ENCODE measurements at places on chromosomes 5 and 9. TPM values are rescaled to one million over a fixed set of nuclear protein-coding genes. Genes with fewer than 3 reads are reported as not detected.

DNA sequence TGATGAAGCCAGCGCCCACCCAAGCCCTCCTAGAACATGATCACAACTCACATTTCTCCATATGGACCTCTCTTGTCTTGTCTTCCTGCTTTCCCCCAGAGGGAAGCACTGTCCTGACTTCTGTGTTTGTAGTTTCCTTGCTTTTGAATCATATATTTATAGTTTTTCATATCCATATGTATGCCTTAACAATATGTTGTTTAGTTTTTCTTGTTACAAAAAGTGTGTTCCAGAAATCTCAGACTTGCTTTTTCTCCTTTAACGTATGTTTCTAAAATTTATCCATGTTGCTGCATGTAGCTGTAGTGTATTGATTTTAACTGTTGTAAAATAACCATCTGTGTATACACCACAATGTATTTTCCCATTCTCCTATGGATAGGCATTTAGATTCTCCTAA lies 182.0 kb upstream of the SMIM23 start:
- no peak for DNase-seq

DNA sequence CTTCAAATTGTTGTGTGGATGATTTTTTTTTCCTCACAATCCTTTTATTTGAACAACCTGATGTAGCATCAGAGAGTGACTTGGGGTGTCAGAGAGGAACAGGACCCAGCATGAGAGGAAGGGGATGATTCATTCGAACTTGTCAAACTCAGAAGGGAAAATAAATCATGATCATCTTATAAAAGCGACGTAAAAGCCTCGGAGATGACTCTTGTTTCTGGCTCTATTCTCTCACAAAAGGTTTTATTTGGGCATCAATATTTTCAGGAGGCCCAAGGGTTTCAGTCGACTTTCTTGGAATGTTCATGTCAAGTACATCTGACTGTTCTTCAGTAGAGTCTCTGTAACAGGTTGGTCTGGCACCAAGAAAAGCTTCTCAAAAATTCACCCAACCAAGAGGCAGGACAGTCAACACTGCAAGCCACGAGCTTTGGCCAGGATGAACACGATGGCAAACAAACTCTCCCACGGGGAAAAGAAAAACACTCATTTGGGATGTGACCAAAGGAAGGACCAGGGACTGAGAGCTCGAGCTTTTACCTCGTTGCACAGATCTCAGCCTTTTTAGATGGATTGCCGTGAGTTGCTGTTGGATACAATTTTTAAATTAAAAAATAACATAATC lies 55.1 kb downstream of the ANKH start:
- no peak for DNase-seq

DNA sequence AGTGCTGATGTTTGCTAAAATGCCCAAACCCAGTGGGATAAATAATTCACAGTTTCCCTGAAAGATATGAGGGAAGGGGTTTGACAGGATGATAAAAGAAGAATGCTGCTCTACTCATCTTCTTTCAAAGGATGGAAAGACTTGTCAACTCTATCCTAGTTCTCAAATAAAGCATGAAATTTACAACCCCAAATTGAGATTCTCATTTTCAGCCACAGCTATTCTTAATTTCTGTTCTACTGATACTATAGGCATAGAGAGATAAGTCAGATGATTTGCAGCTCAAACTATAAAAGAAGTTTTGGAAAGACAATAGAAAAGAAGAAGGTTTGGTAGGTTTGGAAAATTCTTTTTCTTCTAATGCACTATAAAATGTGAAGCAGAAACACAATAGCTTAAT lies 542.6 kb downstream of the CSNK1G3 start:
- no peak for DNase-seq

- DNase-seq, result peak; percentile 88
These were observed 388 bp downstream of the ANKS6 start for GRCh38 chr9:98795970-98796363.

DNA sequence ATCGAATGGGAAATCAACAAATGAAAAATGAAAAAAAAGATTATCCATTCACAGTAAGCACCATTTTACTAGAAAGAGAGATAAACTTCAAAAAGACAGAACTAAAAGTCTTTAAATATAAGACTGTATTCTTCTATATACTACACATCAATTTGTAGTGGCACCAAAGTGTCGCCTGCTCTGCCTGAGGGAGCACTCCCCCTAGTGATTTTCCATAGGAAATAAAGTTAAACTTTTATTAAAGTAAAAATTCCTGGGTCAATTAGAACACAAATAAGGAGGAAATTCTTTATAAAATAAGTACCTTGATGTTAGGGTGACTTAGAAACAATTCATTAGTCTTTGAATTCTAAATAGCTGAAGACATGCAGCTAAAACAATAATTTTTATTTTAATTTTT lies 9.7 kb downstream of the RAD1 start:
- DNase-seq, result no peak

The DPYSL3 gene
- total RNA-seq, result 40.7 TPM

GRCh38 chr9:85310573-85310972 lies 431.2 kb downstream of the AGTPBP1 start:
- DNase-seq, result no peak

The FOXD4L3 gene
- not detected for total RNA-seq

The FOXI1 gene
- not detected for total RNA-seq

The MACIR gene
- 7.7 TPM for total RNA-seq

The PCDHGA4 gene
- total RNA-seq, result 2.7 TPM

DNA sequence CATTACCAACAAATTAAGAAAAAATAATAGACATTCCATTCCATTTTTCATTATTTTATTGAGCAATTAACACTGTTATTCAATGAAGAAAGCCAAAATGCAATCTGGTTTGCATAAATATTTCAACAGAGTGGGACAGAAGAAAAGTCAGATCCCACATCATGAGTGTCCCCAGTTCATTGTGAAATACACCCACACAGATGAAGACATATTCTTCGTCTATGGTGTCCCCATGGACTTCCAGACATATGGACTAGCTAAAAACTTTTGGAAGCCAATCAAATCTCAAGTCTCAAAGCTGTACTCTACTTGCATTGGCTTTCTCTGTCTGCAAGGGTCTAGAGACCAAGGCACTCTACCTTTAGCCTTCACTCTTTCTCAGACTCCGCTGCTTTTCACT lies 194.3 kb downstream of the SEMA5A start:
- no peak for DNase-seq

The FLT4 gene
- total RNA-seq, result 40.5 TPM

DNA sequence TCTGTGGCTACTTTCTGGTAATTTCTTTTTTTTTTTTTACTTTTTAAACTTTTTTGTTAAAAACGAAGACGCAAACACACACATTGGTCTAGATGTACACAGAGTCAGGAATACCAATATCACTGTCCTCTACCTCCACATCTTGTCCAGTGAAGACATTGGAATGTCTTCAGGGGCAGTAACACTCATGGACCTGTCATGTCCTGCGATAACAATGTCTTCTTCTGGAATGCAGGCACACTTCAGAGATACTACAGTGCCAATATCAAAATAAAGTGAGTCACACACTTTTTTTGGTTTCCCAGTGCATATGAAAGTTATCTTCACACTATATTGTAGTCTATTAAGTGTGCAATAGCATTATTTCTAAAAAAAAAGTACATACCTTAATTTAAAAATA lies 175.9 kb downstream of the ARRDC3 start:
- no peak for DNase-seq

GRCh38 chr5:171907725-171908343 lies 98.6 kb downstream of the FBXW11 start:
- DNase-seq, result no peak

GRCh38 chr9:136634904-136635303 lies 27.8 kb upstream of the EGFL7 start:
- no peak for DNase-seq

The PCDHGB6 gene
- total RNA-seq, result 5.2 TPM

DNA sequence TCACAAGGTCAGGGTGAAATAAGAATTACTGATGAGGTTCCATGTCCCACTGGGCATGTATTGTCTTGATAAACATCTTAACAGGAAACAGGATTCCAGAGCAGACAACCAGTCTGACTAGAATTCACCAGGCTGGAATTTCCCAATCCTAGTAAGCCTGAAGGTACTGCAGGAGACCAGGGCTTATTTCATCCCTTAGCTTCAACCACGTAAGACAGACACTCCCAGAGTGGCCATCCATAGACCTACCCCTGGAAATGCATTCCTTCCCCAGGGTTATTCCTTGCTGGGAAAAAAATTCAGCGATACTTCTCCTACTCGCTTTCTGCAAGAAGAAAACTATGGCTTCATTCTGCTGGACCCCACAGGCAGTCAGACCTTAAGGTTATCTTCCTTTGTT lies 785.4 kb downstream of the NR2F1-AS1 start:
- DNase-seq, result no peak

DNA sequence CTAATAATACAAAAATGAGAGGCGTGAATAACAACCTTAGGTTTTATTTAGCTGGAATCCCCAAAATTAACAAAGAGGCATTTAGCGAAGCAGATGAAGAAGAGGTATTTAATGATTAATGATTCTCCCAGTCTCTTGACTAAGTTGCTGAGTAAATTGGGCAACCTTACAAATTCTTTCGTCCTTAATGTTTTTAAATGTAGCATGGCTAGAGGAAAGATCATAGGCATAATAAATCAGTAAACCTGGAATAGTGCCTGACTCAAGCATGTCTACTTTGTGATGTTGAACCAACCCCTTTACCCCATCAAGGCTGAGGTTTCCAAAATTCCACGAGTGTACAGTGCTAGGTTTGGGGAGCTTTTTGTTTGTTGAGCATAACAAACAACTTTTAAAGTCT lies 7.9 kb downstream of the BHMT start:
- no peak for DNase-seq

DNA sequence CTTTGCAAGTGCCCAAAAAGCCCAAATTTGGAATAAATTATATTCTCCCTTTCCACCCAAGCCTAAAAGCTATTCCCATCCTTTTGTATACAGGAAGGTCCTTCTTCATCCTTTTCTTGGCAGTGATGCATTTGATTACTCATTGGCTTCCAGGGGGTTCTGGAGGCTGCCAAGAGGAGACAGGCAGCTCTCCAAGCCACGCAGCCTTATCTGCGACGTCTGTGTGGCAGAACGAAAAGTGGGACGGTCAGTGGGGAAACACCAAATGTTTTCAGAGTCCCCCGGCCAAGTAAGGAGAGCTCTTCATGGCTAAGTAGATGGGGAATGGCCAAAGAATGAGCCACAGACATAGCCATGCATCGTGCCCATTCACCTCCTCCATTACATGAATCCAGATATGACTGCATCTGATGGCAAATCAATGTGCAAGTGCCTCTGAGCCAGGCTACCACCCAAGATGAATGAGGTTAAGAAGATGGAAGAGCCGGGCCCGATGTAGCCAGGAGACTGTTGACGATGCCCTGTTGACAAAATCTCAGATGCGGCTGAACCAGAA lies 12.1 kb downstream of the ADAM19 start:
- DNase-seq, result no peak

- DNase-seq, result no peak
These were observed 382.5 kb downstream of the MED10 start for GRCh38 chr5:5995819-5996218.

The SEMA5A gene
- total RNA-seq, result 30.9 TPM

The PLAC8L1 gene
- not detected for total RNA-seq

The GNA14 gene
- total RNA-seq, result 6.6 TPM

DNA sequence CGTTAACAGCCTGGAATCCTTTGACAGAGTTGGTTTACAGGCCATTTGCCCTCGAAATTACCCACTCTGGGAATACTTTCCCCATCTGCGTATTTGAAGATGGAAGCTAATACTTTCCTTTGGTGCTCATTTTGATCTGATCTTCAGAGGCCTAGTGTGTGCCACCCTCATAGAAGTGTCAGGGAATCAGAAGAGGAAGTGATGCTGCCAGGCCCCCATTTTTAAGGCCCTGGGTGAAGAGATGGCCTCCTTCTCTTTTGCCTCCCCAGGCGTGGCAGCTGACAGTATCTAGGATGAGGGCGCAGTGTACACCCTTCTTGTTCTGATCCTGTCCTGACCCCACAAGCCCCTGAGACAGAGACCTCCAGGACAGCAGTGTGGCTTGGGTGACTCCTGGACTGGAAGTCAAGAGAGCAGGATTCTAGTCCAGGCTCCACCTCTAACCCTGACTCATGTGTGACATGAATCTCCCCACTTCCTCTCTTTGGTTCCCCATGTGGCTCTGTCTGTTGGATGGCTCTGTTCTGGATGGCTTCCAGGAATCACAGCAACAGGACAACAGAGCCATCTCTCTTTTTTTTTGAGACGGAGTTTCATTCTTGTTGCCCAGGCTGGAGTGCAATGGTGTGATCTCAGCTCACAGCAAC lies 27.8 kb downstream of the CSF1R start:
- DNase-seq, result no peak

GRCh38 chr5:156322666-156323065 lies 4.3 kb upstream of the SGCD start:
- DNase-seq, result no peak

The IZUMO3 gene
- total RNA-seq, result not detected

The LHX2 gene
- total RNA-seq, result 0.27 TPM

DNA sequence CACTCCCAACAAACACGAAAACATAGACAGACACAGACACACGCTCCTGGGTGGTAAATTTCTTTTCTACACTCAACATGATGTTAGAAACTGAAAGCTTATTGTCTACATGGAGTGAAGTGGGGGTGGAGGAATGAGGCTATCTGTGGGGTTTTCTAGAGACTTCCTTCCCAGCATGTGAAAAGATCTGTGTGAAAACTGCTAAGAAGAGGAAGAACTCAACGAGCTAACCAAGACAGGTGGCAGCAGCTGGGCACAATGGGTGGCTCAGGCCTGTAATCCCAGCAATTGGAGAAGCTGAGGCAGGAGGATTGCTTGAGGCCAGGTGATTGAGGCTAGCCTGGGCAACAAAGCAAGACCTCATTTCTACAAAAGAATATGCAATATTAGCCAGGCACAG lies 7.6 kb downstream of the FYB1 start:
- DNase-seq, result no peak

- DNase-seq, result no peak
These were observed 338.1 kb upstream of the ADAMTS16 start for GRCh38 chr5:4802044-4802443.

The LCN9 gene
- total RNA-seq, result not detected

GRCh38 chr9:69555802-69556201 lies 116.4 kb downstream of the APBA1 start:
- DNase-seq, result no peak

GRCh38 chr9:17876687-17877086 lies 297.8 kb downstream of the SH3GL2 start:
- DNase-seq, result no peak

The IL5 gene
- total RNA-seq, result not detected

DNA sequence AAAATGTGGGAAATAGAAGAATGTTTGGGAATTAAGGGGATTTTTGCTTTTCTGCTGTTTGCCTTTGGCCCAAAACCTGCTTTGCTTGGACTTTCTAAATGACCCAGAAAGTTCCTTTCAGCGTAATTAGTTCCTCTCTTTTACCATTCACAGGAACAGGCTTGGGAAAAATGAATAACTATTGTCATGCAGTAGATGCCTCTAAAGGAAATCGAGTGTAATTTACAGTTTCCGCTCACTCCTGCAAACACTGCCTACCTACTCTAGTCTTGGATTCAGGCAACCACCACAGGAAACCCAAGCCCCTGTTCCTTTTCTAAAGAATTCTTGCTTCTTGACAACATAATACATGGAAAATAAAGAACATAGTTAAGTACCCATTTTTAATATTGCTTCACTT lies 25.0 kb downstream of the TTC23L start:
- DNase-seq, result no peak

All from spleen (tissue), 13 donors.